Stimulated activated naive CD8-positive, alpha-beta T cell treated with anti-CD3 and anti-CD28 coated beads, Interleukin-15, amount 100 ng/mL, for 72 hours (primary cell): ENCODE measurements at places on chromosomes 5 and 9.

DNA sequence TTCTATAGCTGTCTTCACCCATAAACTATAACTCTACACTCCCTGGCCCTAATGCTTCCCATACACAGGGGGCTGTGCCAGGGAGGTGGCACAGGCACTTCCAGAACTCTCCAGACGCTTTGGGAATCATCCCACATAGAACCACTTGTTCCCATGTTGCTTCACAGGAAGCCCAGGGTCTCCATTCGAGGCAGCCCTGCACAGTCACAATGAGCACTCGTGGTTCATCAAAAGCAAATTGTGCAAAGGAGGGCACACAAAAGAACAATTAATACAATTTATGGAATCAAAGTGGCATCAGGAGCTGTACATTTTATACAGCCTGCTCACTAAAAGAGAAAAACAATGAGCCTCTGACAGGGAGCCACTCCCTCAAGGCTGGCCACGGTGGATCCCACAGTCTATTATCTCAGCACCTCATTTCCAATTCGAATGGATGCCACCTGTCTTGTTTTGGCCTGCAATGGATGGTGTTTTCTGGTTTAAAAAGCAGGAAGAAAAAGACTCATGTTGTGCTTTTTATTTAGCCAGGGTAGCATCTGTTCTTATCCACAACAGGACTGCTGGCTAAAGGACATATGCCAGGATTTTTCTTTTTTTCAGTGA is 354.8 kb downstream of the ENC1 start:
- DNase-seq = no peak

DNA sequence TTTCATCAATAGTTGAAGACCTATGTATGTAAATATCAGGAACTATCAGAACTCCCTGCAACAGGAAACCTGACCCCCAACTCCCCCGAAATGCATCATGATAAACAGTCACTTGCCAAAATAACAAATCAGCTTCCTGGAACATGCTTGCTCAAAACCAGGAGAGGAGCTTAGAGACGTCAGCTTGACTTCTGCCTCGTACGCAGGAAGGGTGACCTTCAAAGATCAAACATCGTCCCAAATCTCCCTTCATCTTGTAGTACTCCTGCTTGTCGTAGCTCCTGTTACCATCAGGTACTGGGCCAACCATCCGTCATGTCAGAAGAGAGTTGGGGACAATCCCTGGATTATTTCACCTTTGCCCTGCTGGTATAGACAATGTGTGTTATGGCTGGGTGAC is 396.1 kb downstream of the GADD45G start:
- no peak for DNase-seq

GRCh38 chr5:58108511-58108910 is 351.4 kb downstream of the PLK2 start:
- DNase-seq = no peak

- DNase-seq = no peak
Observed at GRCh38 chr5:107184871-107185270, 485.9 kb downstream of the EFNA5 start.

DNA sequence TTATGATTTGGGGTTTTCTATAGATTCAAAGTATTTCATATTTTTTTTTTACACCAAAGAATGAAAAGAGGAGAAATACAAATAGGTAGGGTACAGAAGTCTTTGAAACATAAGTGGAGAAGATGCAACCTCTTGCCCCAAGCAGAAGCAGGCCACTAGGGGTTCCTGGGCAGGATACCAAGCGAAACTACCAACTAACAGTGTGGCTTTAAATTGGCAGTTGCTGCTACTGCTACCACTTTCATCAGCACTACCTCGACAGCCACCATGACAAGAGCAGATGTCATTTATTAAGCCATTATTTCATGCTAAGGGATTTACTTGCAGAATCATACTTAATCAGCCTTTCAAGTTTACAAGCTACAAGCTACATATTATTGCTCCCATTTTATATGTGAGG is 288.1 kb downstream of the NR3C1 start:
- DNase-seq = no peak

GRCh38 chr5:86971034-86971571 is 296.6 kb upstream of the RASA1 start:
- DNase-seq = no peak

DNA sequence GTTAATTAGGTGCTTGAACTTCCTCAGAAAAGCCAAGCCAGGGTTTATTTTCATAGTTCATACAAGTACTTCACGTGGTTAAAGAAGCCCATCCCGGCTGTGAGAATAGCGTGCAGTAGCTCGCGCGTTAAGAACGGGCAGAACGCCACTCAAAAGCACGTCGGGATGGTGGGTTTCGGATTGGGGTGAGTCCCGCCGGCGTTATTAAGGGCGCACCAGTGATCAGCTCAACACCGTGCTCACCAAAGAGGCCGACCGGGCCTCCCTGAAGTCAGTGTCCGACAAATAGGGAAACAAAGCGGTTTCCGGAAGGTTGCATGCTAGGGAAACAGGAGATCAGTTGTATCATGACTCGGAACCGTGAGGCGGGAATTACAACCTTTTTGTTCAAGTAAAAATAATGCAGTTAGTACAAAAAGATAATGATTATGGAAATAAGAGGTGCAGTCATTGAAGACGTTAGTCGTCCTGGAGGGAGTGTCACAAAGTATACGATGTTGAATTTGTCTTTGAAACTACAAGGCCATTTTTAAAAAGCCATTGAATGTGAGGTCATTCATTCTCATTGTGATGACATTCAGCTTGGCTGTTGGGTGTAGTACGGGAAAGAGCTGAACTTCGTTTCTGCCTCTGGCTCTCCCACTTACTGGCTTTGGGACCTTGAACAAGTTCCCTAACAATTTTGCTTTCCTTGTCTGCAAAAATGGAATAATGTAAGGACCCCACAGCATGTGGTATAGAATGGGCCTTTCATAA is 992 bp downstream of the SETD9 start:
- no peak for DNase-seq

DNA sequence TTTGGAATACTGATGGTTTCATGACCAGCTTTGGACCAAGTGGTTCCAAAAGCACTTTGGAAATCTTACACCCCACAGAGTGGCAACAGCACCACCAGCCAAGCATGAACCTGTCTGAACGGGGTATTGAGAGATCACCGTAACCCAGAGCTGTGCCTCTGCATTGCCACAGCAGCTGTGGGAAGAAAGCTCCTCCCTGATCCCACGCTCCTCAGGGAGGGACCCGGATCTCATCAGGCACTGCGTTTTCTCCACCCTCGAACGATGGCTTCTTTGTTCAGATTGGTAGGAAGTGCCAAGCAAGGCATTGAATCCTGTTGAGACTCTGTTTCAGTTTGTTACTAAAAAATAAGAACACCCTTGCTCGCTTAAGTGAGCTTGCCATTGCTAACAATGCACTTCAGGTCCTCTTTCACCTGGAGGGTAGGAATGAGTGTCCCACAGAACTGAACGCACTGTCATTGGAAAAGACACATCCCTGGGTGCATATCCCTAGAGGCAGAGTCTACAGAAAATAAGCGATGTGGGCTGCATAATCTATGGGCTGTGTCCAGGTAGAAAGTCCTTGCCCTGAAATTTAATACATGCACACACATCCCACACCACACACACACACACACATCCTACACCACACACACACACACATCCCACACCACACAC is 118.0 kb upstream of the ICE1 start:
- DNase-seq = no peak

- DNase-seq = no peak
Observed at GRCh38 chr9:81849631-81850259, 78.5 kb upstream of the SPATA31D4 start.

DNA sequence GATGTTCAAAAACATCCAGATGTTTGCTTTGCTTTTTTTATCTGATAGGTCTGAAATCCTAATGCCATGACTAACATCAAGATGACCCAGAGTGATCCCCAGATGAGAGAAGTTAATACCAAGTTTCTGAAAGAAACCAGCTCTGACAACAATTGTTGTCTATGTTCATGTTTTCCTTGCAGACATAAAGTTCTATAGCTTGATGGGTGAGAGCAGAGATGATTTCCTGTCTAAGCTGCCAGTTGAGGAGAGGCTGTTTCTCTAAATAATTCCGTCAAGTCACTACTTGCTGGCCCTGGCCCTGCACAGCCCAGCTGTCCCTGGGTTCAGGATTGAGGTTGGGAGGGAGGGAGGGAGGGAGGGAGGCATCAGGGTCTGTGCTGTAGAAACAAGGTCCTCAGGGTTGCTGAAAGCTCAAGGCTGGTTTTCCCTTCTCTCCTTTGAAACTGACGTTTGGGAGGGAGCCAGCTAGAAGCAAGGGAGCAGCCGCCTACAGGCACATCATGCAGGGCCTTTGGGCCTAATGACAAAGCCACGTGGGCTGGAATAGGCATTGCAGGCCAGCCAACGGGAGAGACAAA is 3.9 kb downstream of the SPARC start:
- no peak for DNase-seq

DNA sequence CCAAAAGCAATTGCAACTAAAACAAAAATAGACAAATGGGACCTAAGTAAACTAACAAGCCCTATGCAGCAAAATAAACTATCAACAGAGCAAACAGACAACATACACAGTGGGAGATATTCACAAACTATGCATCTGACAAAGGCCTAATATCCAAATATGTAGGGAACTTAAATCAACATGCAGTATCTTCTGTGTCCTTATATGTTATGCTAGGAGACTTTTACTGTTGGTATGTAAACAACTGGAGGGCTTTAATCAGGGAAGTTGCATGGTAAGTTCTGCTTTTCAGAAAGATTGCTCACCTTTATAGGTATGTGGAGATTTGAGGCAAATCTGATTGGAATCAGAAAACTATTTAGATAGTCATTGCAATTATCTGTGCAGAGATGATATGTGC is 461.2 kb upstream of the RIOK2 start:
- DNase-seq = no peak

- DNase-seq = no peak
Observed at GRCh38 chr9:133945314-133945975, 46.7 kb downstream of the VAV2 start.

- no peak for DNase-seq
Observed at GRCh38 chr5:83342465-83342864, 129.1 kb upstream of the VCAN start.

DNA sequence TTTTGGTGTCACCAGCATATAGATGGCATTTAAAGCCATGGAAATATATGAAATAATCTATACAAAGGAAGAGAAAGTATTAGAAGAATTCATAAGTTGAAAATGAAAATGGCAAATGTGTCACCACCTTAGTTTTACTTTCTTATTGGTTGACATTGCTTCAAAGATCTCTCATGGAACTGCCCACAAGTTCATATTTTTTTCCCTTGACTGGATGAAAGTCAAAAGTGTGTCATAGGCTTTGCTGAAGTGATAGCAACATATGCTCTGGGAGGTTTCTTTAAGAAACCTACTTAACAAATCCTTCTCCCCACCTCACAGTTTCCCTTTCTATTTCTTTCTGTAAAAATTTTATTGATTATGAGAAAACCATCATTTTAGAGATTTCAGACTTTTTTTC is 127.2 kb downstream of the VPS13A start:
- DNase-seq = no peak

GRCh38 chr9:124257844-124258606 is at the start of gene NEK6:
Gene NEK6 (plus strand): TSS chr9:124257949. CDS start chr9:124301965, 44,016 bp downstream.
- DNase-seq = no peak

- DNase-seq = no peak
Observed at GRCh38 chr5:78078858-78079257, 215.6 kb downstream of the AP3B1 start.

- no peak for DNase-seq
Observed at GRCh38 chr9:88530051-88530450, 4.9 kb upstream of the NXNL2 start.
